ENCODE measurements at places on chromosomes 16 and 17. TPM values are rescaled to one million over a fixed set of nuclear protein-coding genes. Genes with fewer than 3 reads are reported as not detected.

OR1E1 gene
- not detected for total RNA-seq

MEIOC gene
- not detected for total RNA-seq

TBC1D3 gene
- total RNA-seq, result not detected

SULT1A1 gene
- 31.0 TPM for total RNA-seq

KRT13 gene
- total RNA-seq, result not detected

SETD6 gene
- total RNA-seq, result 30.4 TPM

MPP3 gene
- total RNA-seq, result 13.4 TPM

KLHL10 gene
- not detected for total RNA-seq

STH gene
- 11.0 TPM for total RNA-seq

C1QTNF8 gene
- not detected for total RNA-seq

MVD gene
- 77.2 TPM for total RNA-seq

ITGA2B gene
- total RNA-seq, result 12.1 TPM

CXCL16 gene
- 10.3 TPM for total RNA-seq

ABHD15 gene
- 4.4 TPM for total RNA-seq

SLC5A2 gene
- 0.62 TPM for total RNA-seq

KRTAP2-3 gene
- total RNA-seq, result not detected

SLC13A2 gene
- not detected for total RNA-seq

ZG16B gene
- not detected for total RNA-seq

SLFN11 gene
- total RNA-seq, result 18.3 TPM

CASKIN1 gene
- total RNA-seq, result 155 TPM

PERCC1 gene
- not detected for total RNA-seq

TMUB2 gene
- total RNA-seq, result 37.2 TPM

Data from dorsolateral prefrontal cortex (tissue), 122 donors.